ENCODE measurements at places on chromosomes 4 and X.

DNA sequence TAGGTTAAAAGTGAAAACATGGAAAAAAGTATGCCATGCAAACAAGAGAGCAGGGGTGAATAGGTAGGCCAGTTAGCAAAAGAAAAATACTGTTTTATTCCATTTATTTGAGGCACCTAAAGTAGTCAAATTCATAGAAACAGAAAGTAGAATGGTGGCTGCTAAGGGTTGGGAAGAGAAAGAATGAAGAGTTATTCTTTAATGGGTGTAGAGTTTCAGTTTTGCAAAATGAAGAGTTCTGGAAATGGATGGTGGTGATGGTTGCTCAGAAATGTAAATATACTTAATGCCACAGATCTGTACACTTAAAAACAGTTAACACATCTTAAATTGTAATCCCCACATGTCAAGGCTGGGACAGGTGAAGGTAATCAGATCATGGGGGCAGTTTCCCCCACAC lies 29.7 kb downstream of the PARM1 start:
- DNase-seq: no peak

GRCh38 chr4:27629532-27630225 lies 769.0 kb downstream of the STIM2 start:
- no peak for DNase-seq

DNA sequence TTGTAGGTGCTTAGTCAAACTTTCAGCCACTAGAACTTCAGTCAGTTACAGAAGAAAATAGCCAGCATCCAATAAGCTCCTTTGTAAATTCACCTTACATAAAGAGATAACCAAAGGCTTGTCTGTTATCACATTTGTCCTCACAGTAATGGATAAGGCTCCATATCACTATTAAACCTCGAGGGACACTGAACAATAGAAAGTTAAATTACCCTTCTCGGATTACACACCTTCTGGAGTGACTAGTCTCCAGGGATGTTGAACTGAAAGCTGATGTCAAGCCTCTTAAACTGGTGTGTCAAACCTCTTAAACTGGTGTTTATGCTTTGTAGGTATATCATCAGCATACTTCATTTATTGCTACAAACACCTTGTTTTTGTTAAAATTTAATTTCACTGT lies 639.0 kb downstream of the CENPC start:
- DNase-seq: peak; percentile 2

DNA sequence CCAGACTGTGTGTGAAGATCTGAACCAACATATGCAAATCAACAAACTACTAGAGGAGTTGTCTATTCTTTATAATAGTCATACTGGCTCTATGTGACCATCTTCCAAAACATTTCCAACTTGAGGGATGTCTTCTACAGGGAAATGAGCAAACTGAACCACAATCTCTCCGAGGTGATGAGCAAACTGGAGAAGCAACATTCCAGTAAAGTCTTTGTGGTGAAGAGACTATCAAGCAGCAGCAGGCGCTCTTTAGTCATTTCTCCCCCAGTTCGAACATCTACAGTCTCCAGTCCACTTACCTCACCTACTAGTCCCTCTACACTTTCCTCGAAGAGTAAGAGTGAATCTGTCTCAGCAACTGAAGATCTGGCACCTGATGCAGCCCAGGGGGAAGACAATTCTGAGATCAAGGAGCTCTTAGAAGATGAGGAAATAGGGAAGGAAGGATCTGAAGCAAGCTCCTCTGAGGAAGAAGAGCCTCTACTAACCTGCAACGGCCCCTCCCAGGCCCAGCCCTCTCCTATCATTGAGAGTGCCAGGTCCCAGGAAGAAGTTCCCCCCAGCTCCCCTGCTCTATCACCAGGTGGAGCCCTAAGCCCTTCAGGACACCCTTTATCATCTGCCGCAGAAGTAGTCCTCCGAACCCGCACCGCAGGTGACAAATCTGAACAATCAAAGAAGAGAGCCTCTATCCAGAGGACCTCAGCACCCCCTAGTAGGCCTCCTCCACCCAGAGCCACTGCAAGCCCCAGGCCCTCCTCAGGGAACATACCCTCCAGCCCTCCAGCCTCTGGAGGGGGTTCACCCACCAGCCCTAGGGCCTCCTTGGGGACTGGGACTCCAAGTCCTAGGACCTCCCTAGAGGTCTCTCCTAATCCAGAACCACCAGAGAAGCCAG lies 98.1 kb downstream of the HNRNPD start:
- DNase-seq: no peak

GRCh38 chr4:87937523-87937922 lies 38.0 kb upstream of the SPP1 start:
- DNase-seq: no peak

DNA sequence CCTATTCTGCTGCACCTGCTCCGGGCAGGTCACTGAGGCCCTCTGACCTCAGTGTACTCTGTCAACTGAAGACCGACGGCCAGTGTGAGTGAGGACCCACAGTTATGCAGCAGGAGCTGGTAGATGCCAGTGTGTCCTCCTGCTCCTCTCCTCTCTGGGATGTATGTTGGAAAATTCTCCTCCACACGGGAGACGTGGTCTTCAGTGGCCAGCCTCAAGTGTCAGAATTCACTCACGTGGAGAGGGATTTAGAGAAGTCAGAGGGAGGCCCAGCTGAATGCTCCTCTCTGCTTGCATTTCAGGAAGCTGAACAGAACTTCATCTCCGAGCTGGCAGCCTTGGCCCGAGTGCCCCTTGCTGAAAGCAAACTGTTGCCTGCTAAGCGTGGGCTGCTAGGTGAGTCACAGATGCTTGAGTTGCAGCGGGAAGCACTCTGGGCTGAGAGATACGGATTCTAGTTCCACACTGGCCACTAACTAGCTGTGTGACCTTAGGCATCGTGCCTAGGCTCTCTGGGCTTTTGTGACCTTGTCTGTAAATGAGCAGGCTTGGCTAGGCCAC lies 83.6 kb downstream of the CRMP1 start:
- DNase-seq: no peak

All from NCI-H774 (cell line).